ENCODE measurements at places on chromosomes 5 and 9.

DNA sequence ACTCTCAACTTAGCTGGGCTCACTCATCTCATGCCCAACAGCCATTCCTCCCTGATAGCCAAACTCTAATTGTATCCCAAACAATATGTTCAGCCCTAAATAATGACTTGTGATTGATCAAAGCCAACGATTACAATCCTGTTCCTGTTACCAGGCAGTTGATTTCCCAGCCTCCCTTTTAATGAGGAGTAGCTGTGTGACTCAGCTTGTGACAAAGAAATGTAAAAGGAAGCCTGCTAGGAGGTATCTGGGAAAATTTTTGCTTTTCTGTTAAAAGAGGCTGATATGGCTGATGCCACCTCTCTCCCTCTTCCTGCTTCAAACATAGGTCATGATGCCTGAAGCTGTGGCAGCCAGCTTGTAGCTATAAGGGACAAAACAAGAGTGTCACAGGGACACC, 19.6 kb upstream of the ENC1 start:
- no peak for DNase-seq

- no peak for DNase-seq
Measured at GRCh38 chr5:137379555-137380286, 119.4 kb downstream of the SPOCK1 start.

DNA sequence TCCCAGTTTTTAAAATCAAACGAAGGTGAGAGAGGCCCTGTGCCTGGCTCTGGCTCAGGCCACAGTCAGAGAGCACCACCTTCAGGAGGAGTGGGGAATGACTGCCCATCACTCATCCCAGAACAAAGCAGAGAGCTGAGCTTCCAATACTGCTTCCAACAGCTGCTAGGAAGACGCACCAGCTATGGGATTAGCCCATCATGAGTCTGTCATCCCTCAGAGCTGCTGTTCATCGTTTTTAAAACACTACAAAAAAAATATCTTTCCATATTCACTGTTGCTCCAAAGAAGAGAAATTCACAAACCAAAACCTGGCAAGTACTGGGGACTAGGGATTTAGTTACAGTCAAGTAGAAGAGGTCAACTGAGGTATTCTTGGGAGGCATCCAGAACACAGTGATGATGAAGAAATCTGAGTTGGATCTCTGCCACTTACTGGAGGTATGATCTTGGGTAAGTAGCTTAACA, 102.4 kb downstream of the CDK5RAP2 start:
- no peak for DNase-seq

GRCh38 chr5:98307811-98308210, 465.7 kb upstream of the RGMB start:
- DNase-seq, result no peak

DNA sequence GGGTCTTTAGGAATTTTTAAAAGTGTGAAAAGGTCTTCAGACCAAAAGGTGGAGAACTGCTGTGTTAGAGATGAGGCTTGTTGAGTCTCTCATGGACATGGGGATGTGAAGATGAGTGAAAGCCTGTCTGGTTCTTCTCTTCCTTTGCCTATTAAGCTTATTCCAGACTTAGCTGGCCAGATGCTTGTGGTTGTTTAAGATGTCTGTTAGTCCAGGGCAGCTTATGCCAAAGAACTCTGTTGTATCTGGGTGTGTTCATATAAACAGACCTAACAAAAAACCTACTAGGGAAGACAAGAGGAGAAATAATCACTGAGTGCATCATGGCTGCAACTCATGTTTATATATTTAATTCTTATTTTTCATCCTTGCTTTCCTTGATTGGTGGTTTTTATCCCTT, 57.5 kb upstream of the NCS1 start:
- DNase-seq, result no peak

DNA sequence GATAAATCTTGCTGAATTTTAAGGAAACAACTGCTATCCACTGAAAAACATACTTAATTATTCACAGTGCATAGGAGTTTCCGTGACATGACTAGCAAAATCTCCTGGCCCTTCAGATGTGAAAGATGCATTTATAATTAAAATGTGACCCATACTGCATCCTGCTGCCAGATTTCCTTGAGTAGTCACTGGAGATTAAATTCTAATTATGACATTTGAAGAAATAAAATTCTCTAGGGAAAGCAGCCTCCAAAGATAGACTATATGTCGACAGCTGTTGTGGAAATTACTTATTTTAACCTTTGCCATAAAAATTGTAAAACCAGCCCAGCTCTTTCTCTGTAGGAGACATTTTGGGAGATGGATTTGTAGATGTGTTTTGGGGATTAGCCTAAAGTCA, 193.6 kb upstream of the SMC2 start:
- DNase-seq, result no peak

DNA sequence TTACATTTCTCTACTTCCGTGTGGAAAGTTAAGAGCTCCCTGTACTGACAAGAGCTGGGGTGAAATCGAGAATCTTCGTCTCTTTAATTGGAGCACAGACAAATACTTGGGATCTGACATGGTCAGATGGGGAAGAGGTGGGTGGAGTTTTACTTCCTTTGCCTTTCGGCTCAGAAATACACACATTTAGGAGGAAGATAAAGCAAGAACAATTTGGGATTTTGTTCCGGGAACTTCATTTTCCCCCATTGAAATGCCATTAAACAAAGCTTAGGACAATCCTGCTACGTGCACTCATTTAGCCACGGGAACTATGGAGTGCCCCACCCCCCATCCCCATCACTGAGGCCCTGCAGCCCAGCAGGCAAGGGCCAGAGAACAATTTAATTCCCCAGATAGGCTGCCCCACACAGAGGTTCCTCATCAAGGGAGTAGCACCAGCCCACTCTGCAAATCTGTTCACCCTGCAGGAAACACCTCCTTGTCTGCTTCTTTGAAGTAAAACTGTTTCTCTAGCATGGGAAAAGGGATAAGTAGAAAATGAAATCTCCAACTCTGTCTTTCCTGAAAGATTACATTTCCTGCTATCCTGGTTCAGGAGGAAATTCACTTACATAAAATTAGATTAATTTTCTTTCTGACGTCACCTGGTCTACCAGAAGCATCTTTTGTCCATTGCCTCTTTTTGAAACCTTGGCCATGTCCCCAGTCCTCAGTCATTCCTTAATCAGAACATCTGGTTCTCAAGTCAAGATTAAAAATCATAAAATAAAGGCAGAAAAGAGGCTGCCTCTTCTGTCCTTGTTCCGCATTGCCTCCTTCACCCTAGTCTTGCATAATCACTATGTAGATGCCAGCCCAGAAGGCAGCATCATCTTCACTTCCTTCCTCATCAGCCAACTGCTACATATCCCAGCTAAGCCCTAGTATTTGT, 206.4 kb downstream of the ENC1 start:
- DNase-seq, result no peak

GRCh38 chr5:80194468-80194867, 61.4 kb downstream of the SERINC5 start:
- no peak for DNase-seq

DNA sequence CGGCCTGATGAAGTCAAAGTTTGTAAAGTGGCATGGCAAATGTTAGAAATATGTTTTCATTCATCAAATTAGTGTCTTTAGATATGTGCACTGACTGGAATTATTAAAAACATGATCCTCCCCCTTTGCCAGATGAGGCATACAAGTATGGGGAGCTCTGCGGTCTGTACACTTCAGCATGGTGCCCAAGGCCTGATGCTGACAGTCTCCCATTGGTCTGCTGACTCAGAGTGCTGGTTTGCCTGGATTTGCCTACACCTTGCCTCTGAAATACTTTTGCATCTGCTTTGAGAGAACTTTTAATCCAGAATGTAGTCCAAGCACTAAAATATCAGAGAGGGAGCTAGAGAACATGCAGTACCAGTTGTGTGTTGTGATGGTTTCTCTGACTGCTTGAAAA, 354.3 kb upstream of the ACTBL2 start:
- no peak for DNase-seq

GRCh38 chr9:21549251-21549765, 67.2 kb upstream of the IFNE start:
- no peak for DNase-seq

DNA sequence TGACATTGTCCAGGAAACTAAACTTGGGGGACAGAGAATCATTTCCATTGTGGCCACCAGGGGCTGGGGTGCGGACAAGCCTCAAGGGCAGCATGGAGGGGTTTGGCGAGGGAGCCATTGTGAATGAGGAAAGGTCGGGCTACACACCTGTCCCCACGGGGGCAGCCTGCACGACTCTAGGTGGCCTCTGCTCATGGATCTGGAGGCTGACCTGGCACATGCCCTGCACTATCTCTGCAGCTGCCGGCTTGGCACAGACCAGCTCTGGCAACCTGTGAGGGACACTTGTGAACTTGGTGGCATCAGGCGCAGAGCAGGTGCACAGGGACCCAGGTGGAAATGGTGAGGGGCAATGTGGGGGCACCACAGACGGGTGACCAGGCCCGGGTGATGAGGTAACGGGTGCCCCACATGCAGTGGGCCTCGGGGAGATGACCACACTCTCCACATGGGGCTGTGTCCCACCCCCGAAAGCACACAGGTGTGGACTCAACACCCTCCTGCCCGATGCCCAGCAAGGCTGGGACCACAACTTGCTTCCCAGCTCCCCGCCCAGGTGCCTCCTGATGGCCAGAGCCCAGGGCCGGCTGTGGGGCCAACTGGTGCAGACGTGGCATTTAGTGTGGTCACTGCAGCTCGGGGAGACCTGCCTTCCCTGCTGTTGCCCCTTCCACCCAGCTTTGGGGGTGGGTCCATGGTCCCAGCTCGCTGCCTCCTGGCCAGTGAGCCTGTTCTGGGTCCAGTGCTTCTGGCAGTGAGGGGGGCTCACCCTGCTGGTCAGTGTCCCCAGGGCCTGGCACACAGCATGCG, 60.9 kb upstream of the UBAC1 start:
- no peak for DNase-seq

DNA sequence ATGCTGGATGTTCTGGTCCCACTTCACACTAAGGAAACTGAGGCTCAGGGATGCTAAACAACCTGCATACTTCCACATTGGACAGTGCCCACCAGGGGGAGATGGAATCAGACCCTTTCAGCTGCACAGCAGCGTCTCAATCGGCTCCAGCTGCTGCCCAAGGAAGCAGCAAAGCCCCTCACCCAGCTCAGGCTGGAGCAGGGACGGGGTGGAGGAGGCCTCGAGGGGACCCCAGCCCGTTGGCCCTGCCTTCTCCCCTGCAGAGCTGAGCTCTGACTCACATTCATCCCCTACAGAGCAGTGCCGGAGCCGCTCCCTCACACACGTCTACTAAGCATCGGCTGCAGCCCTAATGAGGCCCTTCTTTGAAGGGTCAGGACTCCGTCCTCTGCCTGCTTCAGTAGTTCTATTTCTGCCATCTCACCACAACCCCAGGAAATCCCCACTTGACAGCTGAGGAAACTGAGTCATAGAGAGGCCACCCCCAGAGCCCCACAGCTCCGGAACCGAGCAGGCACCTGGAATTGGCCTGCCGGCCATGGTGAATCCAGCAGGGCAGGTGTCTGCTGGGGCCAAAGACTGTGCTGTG, 21.5 kb upstream of the SUSD3 start:
- DNase-seq, result no peak

- no peak for DNase-seq
Measured at GRCh38 chr9:126935630-126936029, 21.0 kb downstream of the RALGPS1 start.

GRCh38 chr5:148827723-148828122, 1.3 kb downstream of the ADRB2 start:
- no peak for DNase-seq

DNA sequence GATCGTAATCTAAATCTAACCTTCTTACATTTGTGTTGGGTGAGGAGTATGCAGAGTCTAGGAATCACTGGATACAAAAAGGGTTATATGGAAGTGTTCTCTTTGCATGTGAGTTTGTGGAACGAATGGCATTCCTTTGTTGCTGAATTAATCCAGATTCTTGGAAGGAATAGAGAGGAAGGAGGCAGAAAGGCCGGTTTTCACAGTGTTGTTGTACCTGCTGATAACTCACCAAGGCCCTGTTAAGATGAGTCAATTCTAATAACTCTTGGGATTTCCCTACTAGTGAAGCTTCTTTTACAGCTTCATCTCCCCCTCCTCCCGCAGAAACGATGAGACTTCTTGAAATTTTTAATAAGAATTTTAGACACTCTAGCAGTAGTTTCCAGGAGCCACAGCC, 84.0 kb downstream of the ZSWIM6 start:
- no peak for DNase-seq

GRCh38 chr5:172721455-172722326, 49.3 kb downstream of the DUSP1 start:
- no peak for DNase-seq

- no peak for DNase-seq
Measured at GRCh38 chr5:174719793-174720611, 4.4 kb upstream of the MSX2 start.

DNA sequence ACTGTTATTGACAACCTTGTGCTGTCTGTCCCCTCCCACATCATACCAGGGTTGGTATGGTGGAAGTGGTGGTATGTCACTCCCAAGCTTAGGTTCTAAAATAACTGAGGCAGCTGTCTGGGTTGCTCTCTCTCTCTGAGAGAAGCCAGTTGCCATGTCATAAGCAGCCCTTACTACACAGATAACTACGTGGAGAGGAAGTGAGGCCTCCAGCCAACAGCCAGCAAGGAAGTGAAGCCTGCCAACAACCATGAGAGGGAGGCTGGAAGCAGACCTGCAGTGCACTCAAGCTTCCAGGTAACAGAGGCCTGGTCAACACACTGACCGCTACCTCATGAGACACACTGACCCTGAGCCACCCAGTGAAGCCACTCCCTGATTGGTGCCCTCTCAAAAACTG, 18.6 kb downstream of the CTNNAL1 start:
- DNase-seq, result no peak

GRCh38 chr9:70679845-70680244, 265.4 kb upstream of the KLF9 start:
- no peak for DNase-seq

GRCh38 chr9:84604223-84604622, 65.3 kb upstream of the NTRK2 start:
- DNase-seq, result no peak

DNA sequence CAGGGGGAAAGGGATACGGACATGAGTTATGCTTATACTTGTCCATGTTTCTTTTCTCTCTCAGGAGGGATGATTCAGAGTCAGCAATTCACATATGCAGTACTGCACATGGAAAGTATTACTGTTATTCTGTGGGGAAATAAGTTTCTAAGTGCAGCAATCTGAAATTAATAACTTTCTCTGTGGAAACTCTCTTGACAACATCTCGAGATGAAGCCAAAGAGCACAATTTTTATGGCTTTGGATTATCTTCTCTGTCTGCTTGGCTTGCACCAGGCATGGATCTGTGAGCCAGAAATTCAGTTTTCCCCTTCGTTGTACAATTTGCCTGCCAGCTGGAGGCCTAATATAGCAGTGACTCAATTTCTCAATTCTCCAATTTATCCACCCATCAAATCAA, 2.5 kb upstream of the NDFIP1 start:
- DNase-seq, result no peak

DNA sequence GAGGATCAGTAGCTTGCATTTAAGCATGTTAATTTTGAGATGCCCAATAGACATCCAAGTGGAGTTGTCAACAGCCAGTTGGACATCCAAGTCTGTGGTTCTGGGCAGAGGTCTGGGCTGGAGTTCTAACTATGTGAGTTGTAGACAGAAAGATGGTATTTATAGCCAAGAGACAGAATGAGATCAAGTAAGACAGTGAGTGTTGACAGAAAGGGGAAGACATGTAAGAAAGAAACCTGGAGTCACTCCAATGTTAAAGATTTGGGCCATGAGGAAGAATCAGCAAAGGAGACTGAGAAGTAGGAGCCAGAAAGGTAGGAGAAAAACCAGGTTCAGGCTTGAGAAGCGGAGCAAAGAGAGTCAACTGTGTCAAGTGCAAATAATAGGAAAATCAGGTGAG, 95.5 kb upstream of the PUM3 start:
- no peak for DNase-seq
